ENCODE measurements at places on chromosomes 3 and 15.

DNA sequence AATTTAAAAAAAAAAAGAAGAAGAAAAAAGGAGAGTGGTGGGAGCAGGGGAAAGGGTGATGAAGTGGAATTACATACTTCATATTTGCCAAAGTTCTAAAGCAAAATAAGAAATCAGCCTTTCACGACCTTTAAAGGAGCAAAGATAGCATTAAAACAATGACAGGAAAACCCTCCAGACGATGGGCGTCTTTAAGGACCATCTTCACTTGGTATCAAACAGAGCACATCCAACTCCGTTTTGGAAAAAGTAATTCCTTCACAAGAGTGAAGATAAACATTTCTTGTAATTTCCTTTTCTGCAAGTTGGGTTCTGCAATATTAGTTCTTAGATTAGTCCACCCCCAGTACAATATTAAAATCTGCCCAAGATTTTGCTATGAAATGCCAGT, 32.8 kb downstream of the FRMD4B start:
- DNase-seq: no peak

DNA sequence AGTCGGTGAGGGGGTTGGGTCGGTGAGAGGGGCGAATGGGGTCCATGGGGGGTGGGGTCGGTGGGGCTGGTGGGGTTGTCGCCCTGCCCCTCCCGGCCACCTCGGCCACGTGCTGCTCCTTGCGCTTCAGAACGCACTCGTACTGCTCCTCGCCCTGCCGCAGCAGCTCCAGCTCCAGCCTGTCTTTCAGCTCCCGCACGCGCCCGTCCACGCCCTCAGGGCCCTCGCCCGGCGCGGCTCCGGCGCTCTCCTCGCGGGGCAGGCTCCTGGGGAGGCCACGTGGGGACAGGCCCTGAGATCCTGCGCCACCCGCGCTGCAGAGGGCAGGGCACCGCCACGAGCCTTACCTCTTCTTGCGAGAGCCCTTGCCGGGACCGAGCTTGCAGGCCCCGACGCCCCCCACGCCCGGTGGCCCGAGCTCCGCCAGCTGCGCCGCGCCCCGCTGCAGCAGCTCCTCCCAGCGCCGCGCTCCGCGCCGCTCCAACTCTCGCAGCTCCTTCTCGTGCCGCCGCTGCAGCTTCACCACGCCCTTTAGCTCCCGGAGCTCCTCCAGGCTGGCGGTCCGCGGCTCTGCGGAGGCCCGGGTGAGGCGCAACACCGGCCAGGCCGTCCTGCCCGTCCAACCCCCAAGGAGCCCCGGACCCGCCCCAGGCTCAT, 8.2 kb upstream of the ANKRD63 start:
- peak; percentile 63 for DNase-seq

- peak; percentile 32 for DNase-seq
These were observed 88.6 kb upstream of the ZNF385D start for GRCh38 chr3:21839592-21839991.

DNA sequence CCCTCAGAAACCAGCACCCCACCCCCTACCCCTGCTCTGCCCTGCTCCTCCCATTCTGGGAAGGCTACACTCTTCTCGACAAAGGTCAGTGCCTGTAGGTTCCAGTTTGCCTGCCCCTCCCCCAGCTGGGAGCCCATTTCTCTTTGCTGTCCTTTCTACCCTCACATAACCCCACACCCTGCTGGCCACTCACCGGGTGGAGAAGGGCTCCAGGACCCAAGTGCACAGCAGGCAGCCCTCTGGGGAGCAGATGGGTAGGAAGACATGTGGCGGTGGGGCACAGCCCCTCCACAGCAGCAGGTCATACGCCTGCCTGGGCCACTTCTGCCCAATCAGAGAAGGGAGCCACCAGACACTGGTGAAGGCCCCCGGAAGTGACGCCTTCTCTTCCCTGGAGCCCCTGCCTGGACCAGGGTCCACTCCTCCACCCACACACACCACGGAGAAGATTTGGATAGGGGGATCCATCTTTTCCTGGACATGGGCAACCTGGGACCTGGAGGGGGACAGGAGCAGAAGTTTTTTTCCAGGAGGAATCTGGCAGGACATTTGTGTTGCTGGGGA, at the start of gene THPO:
Gene THPO, minus strand, starts transcription at position 326 of the 564 bp plus-strand sequence. CDS start 1,948 bp downstream, outside the sequence.
- DNase-seq: no peak

DNA sequence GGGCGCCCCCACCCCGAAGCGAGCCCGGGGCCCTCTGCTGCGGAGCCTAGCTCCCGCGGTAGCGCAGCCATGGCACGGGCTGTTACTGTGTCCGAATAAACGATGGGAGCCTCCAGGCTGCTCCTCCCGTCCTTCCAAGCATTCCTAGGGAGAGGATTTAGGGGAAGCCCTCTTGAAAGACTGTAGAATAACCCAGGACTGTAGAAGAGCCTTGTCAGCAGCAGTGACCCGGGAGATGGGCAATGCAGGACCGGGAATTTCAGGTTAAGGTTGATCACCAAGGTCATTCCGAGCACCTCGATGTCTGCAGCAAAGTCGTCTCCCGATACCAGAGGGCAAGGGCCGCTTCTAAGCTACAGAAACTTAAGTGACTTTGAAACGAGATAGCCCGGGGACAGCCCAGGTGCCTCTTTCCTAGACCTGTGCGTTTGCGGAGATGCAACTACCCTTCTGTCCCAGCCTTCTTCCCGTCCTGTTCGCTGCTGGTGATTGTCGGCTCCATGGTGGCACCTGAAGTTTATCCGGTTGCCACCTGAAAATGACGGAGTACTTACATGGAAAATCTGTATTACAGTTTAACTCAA, 753 bp upstream of the MYO5A start:
- DNase-seq: no peak

Data from MCF 10A (cell line).